Astrocyte of the spinal cord (primary cell): ENCODE measurements at places on chromosomes 6 and 20.
A peak's percentile ranks its signal among the peaks of the same experiment; 100 is the strongest.

DNA sequence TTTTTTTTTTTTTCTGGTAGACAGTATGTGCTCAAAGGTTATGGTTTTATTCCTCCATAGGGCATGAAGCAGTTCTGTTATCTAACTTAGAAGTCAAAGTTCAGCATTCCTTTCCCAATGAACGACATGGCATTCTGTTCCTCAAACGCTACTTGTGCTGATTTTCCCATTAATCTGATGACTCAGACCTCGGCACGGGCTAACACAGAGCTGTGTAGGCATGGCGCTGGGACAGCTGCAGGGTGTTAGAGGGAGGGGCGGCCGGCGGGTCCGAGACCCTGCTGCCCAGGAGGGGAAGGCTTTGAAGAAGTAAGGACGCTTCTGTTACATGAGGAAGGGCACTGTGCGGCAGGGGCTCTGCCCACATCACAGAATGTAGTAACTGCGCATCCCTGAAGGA is 93.6 kb upstream of the AGPAT4 start:
- DNase-seq, result no peak

DNA sequence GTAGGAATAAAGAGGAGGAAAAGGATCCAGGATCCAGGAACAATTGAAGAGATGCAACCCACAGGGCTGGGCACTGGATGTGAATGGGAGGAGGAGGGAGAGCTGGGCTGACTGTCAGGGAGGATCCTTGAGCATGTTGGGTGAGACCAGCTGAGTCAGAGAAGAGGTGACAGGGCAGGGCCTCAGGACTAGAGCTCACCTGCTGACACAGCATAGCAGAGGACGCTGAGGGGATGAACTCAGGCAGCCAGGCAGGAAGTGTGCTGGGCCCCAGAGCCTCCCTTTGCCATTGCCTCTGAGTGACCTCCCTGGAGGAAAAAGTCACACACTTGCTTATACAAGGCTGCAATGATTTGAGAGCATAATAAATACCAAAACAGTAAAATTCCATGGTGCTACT is 72.3 kb downstream of the ZNF133 start:
- no peak for DNase-seq

DNA sequence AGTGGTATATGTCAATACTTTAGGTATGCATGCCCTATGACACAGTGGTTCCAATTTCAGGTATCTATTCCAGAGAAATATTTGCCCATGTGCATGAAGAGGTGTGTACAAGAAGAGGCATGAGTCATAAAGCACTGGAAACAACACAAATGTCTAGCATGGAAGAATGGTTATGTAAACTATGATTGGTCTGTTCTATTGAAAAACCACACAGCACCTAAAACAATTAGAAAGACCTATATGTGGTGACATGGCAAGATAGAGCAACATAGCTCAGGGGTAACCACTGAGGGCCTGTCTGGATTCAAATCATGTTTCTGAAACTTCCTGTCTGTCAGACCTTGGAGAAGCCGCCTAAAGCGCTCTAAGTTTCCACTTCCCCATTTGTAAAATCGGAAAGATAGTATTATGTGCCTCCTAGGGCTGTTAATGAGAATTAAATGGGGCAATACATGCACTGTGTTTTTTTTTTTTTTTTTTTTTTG is 76.0 kb upstream of the SHLD1 start:
- peak; percentile 3 for DNase-seq

GRCh38 chr6:156976216-156977127 is 199.3 kb downstream of the ARID1B start:
- peak; percentile 63 for DNase-seq

- DNase-seq, result no peak
Measured at GRCh38 chr20:38779247-38780097, 26.0 kb upstream of the PPP1R16B start.

GRCh38 chr6:140504776-140505175 is 1130.3 kb upstream of the CITED2 start:
- no peak for DNase-seq

- no peak for DNase-seq
Measured at GRCh38 chr6:97129106-97129505, 153.9 kb downstream of the MMS22L start.

- DNase-seq, result no peak
Measured at GRCh38 chr6:73455865-73456629, 4.0 kb upstream of the CGAS start.

- DNase-seq, result peak; percentile 13
Measured at GRCh38 chr6:33123732-33124524, 48.1 kb downstream of the HLA-DPB1 start.

GRCh38 chr6:71198908-71199307 is 89.7 kb upstream of the OGFRL1 start:
- no peak for DNase-seq

DNA sequence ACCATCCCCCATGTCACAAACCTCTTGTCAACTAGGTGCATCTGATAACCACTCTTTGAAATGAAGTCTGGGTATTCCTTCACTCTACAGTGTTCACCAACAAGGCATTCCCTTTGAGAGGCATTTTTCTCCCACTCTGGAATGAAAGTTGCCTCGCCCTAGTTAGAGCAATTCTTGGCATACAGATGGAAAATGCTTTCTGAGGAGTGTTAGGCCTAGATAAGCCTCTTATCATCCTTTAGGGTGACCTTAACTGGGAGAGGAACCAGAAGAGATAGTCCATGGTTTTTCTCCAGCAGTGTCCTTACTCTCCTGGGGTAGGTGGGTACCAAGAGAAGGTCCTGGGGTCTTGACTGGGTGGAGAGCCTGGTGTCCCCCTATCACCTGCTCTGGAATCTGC is 14.8 kb downstream of the CLIC5 start:
- DNase-seq, result no peak

GRCh38 chr20:62642666-62643520 is 590 bp downstream of the SLCO4A1 start:
- no peak for DNase-seq

DNA sequence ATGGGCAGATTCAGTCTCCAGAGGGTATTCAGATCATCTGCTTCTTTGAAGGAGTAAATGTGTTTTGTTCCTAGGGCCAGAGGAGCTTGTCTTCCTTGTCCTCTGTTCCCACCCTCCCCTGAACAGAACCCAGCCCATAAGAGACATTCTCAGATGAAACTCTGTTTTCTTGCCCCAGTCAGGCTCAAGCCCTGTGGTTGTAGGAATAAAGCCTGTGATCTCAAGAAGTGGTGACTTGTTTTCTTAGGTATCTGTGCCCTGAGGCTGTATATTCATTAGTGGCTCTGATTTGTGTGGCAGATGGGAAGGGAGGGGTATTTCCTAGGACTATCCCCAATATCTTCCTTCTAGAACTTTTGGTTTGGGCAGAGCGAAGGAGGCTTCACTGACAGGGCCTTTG is 27.9 kb downstream of the GSS start:
- no peak for DNase-seq

DNA sequence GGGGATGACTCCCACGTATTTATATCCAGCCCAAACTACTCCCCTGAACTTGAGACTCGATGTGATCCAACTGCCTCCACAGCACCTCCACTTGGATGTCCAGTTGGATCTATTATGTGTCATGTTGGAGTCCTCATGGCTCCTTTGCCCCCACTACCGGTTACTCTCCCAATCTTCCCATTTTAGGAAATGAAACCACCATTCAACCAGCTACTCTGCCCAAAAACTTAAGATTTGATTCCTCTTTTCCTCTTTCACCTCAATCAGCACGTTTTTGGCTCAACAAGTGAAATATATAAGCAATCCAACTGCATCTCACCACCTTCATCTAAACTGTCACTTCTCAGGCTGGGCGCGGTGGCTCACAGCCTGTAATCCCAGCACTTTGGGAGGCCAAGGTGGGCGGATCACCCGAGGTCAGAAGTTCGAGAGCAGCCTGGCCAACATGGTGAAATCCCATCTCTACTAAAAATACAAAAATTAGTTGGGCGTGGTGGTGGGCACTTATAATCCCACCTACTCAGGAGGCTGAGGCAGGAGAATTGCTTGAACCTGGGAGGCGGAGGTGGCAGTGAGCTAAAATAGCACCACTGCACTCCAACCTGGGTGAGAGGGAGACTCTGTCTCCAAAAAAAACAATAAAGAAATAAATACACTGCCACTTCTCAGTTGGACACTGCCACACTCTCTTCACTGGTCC is 3.4 kb downstream of the AHCY start:
- no peak for DNase-seq

GRCh38 chr6:54262971-54263370 is 45.3 kb upstream of the TINAG start:
- DNase-seq, result no peak

GRCh38 chr6:46011188-46012085 is 4.2 kb downstream of the CLIC5 start:
- DNase-seq, result peak; percentile 39

- peak; percentile 64 for DNase-seq
Measured at GRCh38 chr20:7742479-7742878, 197.8 kb downstream of the HAO1 start.

- no peak for DNase-seq
Measured at GRCh38 chr6:127496471-127496870, 22.7 kb downstream of the MTCL3 start.

- peak; percentile 41 for DNase-seq
Measured at GRCh38 chr6:115767931-115768330, 292.8 kb downstream of the FRK start.

GRCh38 chr6:13205106-13205505 is 123.2 kb downstream of the TBC1D7 start:
- no peak for DNase-seq

DNA sequence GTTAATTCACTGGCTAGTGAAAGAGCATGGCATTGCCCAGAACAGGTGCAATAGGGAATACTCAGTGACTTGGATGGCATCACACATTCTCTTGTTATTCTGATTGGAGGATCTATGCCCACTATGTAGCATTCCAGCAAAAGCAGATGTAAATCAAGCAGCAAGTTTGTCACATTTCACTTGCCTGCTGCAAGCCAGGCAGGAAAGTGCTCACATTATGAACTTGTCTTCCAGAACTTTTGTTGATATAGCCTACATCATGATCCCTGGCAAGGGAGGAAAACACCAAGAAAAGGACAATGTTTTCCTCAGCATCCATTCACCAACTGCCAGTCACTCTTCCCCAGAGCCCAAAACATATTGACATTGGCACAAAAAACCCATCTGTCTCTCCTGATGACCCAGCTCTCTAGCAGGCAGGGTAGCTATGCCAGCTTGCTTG is 77.8 kb downstream of the ARHGAP18 start:
- DNase-seq, result no peak

DNA sequence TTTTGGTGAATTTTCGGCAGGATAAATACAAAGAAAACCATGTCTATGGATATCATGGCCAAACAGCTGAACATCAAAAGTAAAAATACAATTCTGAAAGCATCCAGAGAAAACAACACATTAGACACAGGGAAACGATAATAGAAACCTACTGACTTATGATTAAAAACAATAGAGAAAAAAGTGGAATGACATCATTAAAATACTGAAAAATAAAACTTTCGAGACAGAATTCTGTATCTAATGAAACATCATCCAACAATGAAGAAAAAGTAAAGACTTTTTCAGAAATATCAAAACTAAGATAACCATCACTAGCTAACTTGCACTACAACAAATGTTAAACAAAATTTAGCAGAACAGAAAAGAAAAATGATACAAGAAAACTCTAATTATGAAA is 384.6 kb upstream of the RUNX2 start:
- no peak for DNase-seq

- no peak for DNase-seq
Measured at GRCh38 chr20:49045440-49046086, 549 bp upstream of the CSE1L start.

DNA sequence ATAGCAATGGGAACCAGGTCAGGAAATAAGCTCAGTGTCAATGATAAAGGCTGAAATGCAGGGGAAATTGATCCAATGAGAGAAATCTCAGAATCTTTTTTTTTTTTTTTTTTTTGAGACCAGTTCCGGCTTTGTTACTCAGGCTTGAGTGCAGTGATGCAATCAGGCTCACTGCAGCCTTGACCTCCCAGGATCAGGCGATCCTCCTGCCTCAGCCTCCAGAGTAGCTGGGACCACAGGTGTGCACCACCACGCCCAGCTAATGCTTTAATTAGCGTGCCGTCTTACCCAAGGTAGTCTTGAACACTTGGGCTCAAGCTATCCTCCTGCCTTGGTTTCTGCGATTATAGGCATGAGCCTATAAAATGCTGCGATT is 296.5 kb downstream of the ZNF217 start:
- DNase-seq, result no peak

GRCh38 chr20:44856856-44857448 is 28.6 kb upstream of the YWHAB start:
- DNase-seq, result no peak

GRCh38 chr6:31568537-31568961 is 3.5 kb upstream of the LTA start:
- DNase-seq, result no peak

- DNase-seq, result no peak
Measured at GRCh38 chr20:46559685-46560440, 9.4 kb upstream of the OCSTAMP start.

- no peak for DNase-seq
Measured at GRCh38 chr20:52405986-52406385, 214.4 kb upstream of the ZFP64 start.

DNA sequence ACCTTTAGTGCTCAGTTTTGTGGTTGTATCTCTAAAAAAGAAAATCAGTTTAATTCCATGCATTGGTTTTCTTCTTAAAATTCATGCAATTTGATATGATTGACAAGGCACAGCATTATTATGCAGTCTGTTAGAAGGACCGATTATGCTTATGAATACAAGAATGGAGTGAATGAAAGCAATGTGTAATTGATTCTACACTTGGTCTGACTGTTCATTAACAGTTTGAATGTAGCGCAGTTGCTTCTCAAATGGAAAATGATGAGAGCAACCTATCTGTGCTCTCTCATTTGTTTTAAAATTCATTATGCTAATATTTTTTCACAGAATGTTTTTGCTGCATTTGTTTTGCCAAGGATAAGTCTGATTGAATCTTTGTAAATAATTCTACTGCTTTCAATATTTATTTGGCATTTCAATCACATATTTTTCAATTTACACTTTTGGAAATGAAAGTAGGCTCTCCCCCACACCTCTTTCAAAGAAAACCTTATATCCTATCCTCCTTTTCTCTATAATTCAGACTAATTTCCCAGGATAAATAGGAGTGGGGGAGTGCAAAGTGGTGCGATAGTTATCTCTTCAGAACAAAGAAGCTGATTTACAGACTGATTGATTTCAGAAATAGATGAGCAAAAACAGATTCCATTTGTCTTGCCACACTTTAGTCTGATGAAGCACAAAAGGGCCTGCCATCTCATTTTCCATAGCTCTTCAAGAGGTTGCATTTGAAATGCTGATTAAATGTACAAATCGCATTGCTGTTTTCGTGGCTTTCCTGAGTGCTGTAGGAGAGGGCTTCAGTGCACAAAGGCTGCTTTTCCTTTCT is 885.3 kb upstream of the FLRT3 start:
- DNase-seq, result no peak

GRCh38 chr6:134740027-134740373 is 209.9 kb downstream of the ALDH8A1 start:
- DNase-seq, result no peak

- no peak for DNase-seq
Measured at GRCh38 chr6:129609635-129610034, 100.3 kb downstream of the ARHGAP18 start.

GRCh38 chr20:1300083-1300840 is 28.7 kb downstream of the SDCBP2 start:
- DNase-seq, result no peak

- DNase-seq, result peak; percentile 74
Measured at GRCh38 chr6:121482004-121482693, 46.7 kb downstream of the GJA1 start.

GRCh38 chr6:33589392-33589730 is 9.3 kb upstream of the BAK1 start:
- DNase-seq, result no peak

GRCh38 chr6:80165143-80165542 is 58.7 kb downstream of the BCKDHB start:
- DNase-seq, result no peak
